ENCODE measurements at places on chromosomes 5 and 9.

DNA sequence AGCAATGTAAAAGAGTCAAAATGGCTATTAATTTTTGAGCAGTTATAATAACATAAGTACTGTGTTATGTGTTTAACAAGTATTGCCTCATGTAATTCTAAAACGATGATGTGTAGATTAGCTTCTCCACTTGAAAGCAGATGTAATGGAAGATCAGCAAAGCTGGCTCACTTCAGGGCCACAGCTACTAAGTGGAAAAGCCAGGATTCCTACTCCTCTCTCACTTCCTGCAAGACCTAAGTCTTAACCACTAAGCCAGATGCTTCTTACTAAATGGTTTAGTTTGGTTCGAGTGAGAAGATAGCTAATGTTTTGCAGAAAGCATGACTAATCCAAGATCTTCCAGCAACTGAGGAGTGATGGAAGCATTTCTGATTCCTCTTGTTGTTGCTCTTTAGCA, 15.7 kb upstream of the TNC start:
- peak; percentile 70 for DNase-seq

DNA sequence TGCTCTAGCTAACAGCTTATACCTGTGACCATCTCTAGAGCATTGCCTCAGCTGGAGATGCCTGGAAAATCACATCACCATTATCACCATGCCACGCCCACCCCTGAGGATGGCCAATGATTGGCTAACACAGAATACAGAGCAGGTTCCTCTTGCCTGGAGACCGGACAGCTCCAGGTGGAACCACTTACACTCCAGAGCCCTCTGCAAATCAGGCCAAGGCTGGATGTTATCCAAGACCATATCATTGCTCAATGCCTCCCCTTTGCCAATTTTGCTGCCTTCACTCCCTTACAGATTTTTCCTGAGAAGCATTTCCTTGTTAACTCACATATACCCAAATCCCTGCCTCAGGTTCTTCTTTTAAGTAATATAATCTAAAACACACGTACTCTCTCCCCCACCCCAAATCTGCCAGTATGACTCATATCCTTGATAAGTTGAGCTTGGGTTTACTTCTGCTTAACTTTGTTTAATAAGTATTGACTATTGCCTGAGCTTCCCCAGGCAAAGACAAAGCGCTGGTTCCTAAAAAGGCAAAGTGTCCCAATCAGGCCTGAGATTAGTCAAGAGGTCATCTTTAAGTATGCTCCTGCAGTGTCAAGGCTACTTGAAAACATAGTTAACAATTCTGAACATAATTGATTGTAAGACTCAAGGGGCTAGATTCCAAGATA, 309.6 kb downstream of the EPB41L4A start:
- peak; percentile 85 for DNase-seq

GRCh38 chr5:65355301-65355700, 126.4 kb downstream of the ADAMTS6 start:
- no peak for DNase-seq

- DNase-seq = no peak
These were observed 101.4 kb upstream of the SMARCA2 start for GRCh38 chr9:1913631-1914330.

- no peak for DNase-seq
These were observed 37.3 kb downstream of the SEC61B start for GRCh38 chr9:99259231-99259918.

DNA sequence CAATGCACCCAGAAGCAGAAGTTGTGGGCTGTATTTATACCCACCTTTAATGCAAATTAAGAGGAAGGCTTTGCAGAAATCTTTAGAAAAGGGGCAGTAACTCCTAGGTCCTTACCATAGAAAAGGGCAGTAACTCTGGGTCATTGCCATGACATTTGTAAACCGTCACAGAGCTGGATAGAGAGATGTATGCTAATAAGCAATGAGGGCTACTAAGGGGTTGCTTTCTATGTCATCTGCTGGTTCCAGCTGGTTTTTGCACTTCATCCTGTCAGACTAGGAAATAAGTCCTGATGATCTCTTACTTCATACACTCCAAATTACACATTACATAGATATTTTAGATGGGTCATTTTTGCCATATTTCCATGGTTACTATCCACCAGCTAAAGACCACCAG, 299.1 kb upstream of the TYRP1 start:
- no peak for DNase-seq

DNA sequence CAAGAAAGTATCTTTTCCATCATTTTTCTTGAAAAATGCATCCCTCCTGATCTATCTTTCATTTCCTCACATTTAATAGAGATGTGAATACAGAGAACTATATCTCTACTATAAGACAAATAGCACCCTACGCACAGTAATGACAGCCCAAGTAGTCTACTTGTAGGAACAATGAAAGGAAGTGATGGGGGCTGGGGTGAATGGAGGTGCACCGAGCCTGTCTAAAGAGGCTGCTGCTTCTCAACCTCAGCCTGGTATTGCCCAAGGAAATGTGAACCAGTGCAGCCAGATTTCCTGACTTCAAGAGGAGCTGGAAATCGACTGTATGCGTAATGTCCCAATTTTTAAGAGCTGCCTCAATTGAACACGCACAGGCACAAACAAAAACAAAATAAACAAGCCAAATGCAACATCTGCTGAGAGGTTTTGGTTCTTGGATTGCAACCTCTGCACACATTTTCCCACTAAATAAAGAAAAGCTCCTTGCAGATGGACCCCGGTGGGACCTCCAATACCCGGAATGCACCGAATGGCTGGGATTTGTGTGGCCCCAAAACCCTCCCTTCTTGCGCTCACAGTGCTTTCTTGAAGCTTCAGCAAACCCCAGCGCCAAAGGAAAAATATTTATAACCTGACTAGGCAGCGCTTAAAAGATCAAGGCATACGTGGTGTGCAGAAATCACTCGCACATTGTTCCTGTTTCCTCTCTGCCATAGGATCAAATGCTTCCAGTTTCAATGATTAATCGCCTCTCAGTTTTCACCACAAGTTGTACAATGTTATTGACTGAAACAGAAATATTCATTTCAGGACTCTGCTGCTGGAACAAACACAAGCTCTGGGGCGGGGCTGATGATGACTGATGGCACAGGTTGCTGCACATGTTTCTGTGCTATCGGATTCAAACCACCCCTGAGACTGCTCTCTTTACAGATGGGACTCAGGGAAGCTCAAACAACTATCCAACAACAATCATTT, 68.3 kb downstream of the KCNIP1 start:
- DNase-seq = no peak

DNA sequence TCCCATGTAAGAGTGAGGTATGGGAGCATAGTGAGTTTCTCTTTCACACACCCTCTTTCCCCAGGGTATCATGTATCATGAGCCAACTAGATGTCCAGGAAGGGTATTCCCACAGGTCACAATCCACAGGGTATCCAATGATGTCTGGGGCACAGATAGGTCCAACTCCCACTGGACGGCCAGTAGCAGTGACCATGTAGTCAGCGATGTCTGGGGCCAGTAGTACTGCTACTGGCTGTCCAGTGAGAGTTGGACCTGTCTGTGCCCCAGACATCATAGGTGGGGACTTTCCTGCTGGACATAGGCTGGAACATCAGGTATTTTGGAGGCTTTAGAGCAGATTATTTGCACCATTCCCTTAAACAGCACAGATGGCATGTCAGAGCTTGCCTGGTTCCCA, 352.6 kb upstream of the SGCD start:
- DNase-seq = no peak

DNA sequence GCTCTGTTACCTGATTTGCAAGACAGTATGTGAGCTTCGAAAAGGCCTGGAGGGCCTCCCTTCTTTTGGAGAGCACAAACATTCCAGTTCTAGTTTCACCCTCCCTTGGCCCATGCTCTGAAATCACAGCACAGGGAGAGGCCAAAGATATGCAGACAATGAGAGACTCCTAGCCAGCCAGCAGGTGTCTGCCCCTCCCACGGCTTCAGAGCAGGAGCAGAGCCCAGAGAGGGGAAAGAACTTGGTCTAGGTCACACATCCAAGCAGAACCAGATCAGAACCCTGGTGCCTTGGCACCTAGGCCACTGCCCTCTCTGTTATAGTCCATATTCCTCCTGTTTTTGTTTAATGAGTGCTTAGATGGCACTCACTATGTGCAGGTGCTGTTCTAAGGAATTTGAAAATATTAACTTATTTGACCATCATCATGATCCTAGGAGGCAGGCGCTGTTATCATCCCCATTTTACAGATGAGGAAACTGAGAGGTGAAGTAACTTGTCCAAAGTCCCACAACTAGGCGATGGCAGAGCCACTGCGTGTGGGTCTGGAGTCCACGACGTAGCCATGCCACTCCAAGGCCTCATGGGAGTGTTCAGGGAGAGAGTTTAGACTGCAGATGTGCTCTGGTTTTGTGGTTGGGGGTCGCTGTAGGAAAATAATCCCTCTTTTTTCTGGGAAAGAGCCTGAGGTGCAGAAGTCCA, 27.2 kb downstream of the TMOD1 start:
- DNase-seq = no peak

DNA sequence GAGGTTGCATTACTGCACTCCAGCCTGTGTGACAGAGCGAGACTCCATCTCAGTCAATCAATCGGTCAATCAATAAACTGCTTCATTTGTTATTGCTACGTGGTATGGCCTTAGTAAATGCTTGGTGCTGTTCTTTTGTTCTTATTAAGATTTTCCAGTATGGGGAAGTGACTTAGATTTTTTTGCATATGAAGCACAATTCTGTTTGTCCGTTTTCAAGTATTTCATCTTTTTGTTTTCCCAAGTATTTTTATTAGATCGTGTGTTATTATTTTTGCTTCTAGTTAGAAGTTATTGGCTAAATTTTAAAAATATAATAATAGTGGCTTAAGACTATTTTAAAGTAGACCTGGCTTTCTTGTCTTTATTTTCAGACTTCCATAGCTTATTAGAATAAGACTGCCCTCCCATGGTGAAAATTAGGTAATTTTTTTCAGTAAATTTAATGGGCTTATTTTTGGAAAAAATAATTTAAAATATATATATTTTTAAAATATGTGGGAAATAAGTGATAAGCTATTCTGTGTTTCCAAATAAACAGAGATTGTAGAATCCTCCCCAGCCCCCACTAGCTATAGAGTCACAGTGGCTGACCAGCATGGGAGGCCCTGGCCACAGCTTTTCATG, 14.7 kb upstream of the OMD start:
- DNase-seq = no peak

GRCh38 chr9:111851553-111851952, 45.1 kb upstream of the UGCG start:
- DNase-seq = no peak

DNA sequence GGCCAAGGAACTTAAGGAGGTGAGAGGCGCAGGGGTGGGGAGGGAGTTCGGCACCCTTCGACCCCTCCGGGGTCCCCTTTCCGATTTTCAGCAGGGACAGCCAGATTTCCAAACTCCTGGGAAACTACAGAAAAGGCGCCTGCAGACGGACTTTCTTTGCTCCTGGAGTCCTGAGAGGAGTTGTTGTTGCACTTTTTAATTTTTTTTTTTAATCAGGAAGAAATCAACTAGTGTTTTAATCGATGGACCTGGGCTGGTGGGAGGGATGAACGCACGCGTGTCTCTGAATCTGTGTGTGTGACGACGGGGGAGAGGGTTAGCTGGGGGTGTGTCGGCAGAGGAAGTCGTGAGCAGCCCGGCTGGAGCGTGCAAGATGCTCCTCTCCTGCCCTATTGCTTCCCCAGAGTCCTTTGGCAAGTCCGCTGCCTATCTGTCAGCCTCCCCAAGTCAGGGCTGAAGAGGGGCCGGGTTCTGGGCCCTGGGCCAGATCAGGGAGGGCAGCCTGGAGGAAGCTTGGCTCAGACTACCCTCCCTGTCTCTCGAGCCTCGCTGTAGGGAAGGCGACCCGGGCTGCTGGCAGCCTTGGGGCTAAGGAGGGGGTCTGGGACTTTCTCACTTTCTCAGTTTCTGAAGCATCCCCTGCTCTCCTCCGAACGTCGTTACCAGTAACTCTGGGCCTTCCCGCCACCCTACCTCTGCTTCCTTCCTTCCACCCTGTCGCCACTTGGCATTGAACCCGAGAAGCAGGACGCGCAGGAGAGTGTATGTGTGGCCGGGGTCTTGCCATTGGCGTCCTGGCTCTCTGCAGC, 731 bp downstream of the PRR16 start:
- no peak for DNase-seq

- DNase-seq = no peak
These were observed 35.5 kb downstream of the ARHGEF37 start for GRCh38 chr5:149616727-149617285.

DNA sequence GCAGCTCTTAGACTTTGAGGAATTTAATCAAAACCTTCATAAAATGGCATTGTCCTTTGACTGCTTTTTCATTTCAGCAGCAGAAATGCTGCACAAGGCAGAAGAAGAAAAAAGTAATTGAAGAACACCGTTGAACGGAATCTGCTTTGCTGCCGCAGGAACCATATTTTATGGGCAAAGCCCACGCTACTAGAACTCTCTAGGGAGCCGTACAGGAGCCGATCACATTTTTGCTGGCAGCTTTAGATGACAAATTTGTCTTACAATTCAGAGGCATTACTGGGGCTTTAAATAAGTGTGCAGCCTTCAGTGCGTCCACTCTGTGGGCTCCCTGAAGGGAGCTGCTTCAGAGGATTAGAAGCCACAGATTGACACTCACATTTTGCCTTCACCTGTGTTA, 5.4 kb downstream of the CFAP90 start:
- no peak for DNase-seq

GRCh38 chr9:25814023-25814422, 135.8 kb upstream of the TUSC1 start:
- DNase-seq = no peak

DNA sequence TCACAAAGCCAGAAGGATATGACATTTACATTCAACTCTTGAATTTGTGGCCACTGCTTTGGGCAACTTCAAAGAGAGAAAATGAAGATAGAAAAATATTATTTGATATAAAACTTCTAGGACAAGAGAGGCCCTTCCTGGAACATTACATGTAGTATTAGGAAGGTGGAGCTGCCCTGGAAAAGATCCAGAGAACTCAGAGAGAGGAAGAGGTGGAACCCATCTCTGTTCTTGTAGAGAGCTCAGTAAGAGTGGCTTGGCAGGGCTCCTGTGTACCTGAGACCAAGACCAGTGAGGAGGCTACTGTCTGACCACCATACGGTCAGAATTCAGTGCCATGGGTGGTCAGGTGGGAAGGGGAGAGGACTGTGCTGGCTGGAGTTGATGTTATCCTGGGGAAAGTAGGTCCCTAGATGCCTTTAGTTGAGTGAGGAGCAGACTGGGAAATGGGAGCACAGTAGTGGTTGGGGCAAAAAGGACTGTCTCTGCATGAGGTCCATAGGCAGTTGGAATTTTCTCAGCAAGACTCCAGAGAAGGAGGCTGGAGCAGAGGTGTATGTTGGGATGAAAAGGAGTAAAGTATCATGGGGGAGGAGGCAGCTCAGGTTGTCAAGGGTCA, 7.6 kb downstream of the TGFBI start:
- DNase-seq = no peak

DNA sequence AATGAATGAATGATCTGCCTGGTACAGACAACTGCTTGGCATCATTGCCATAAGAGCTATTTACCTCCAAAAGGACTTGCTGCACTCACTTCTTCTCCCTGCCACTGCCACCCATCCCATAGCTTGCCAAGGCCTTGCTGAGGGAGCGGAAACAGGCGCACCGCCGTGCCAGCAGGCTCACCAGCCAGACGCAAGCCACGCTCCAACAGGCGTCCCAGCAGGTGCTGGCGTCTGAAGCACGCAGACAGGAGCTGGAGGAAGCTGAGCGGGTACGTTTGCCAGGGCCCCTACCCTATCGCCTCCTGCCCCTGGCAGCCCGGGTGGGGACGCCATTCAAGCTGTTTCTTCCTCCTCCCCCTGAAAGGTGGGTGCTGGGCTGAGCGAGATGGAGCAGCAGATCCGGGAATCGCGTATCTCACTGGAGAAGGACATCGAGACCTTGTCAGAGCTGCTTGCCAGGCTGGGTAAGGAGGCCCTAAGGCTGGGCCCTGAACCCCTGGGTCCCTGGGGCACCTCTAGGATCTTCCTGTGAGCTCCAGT, 8.9 kb upstream of the AIF1L start:
- no peak for DNase-seq
